ENCODE measurements at places on chromosomes 6 and 20. TPM values are rescaled to one million over a fixed set of nuclear protein-coding genes. Genes with fewer than 3 reads are reported as not detected.

Gene INSM1
- not detected for total RNA-seq

Gene HACE1
- total RNA-seq: 3.2 TPM

Gene SLC17A4
- not detected for total RNA-seq

Gene RSPO4
- total RNA-seq: not detected

Gene TRIM31
- 0.69 TPM for total RNA-seq

Gene BPIFB1
- total RNA-seq: not detected

Gene CLIC5
- total RNA-seq: not detected

Gene BANF2
- total RNA-seq: not detected

Gene C6orf15
- 0.07 TPM for total RNA-seq

Gene SLC35F1
- total RNA-seq: 0.02 TPM

Gene DNAJC5
- total RNA-seq: 30.4 TPM

Gene GGTLC1
- not detected for total RNA-seq

Gene PRSS16
- 3.3 TPM for total RNA-seq

Gene TMEM200A
- total RNA-seq: 0.06 TPM

Gene FAM83B
- 0.03 TPM for total RNA-seq

Gene KCNB1
- total RNA-seq: 2.2 TPM

Gene NFATC2
- 7.7 TPM for total RNA-seq

Gene SMPD2
- 15.4 TPM for total RNA-seq

Gene SAMD10
- total RNA-seq: not detected

Gene PHACTR3
- 0.73 TPM for total RNA-seq

Gene BYSL
- total RNA-seq: 36.6 TPM

Gene CFAP61
- total RNA-seq: 0.44 TPM

Gene SLC22A1
- total RNA-seq: 2.4 TPM

Gene CRNKL1
- total RNA-seq: 22.9 TPM

Gene RSPH9
- total RNA-seq: 0.29 TPM

Gene THBD
- total RNA-seq: 110 TPM

Gene TDRD6
- total RNA-seq: not detected

Gene ELOVL5
- total RNA-seq: 68.6 TPM
